ENCODE measurements at places on chromosomes 5 and 9.

GRCh38 chr9:93531374-93531773 lies 45.0 kb upstream of the PHF2 start:
- no peak for DNase-seq

GRCh38 chr9:125425170-125425897 lies 163.7 kb downstream of the GAPVD1 start:
- DNase-seq: no peak

DNA sequence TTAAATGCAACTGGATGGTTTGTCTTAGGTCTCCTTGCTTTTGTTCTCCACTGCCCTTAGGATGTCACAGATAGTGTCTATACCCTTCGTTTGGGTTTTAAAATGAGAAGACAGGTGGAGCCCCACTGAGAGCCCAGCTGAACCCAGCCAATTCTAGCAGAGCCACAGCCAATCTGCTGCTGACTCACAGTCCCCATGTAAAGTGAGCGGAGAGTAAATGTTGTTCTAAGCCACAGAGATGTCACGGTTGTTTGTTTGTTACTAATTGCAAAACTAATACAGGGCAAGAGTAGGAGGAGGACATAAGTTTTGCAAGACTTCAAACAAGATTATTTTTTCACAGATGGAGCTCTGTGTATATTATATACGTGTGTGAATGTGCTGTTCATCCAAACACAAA lies 50.5 kb upstream of the AGXT2 start:
- no peak for DNase-seq

DNA sequence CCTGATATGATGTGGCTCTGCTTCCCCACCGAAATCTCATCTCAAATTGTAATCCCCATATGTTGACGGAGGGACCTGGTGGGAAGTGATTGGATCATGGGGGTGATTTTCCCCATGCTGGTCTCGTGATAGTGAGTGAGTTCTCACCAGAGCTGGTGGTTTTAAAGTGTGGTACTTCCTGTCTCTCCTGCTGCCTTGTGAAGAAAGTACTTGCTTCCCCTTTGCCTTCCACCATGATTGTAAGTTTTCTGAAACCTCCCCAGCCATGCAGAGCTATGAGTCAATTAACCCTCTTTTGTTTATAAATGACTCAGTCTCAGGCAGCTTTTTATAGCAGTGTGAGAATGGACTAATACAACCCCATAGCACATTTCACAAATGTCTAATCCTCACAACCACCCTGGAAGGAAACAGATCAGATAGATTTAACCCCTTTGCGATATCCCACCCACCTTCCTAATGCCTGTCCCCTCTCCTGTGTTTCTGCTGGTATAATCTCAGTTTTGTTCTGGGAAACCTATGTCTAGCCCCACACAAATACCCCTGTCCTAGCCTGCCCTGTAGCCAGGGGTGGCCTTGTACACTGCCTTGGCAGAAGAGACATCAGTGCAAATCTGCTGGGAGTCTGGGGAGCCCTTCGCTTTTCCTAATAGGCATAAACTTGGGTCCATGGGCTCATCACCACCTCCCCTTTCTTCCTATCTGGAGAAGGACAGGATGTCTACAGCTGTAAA lies 157.0 kb upstream of the RAI14 start:
- DNase-seq: no peak

DNA sequence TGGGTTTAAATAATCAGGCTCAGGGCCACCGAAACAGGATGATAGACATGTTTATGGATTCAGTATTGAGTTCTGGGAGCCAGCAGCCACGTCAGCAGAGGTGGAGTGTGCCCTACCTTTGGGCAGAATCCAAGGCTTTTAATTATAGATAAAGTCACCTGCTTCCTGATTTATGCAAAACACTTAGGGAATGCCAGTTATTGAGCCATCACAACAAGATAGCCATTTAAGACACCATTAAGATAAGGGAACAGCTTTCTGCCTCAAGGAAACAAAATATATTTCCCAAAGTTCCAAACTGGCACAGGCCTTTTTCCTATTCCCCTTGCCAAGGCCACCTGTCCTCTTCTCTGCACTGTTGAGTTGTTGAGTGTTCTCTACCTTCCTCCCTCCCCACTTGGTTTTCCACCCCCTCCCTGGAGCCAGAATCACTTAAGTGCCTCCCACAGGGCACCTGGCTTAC lies 2.4 kb downstream of the CCL28 start:
- DNase-seq: no peak

DNA sequence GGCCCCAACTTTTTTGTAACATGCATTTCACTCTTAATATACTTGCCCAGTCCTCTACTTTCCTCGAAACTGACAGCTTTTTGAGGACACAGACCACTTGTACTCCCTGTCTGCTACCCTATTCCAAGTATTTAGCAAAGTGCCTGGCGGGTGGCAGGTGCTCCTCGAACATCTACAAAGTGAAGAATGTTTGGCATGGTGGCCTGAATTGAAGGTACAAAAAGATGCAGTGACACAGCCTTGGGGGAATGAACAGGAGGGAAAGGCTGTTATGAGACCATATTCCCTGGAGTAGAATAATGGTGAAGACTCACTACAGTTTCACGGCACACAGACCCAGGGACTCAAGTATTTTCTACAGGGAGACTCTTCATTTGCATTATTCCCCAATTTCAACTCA lies 590.9 kb downstream of the PRELID2 start:
- no peak for DNase-seq

- no peak for DNase-seq
Measured at GRCh38 chr9:137493364-137494103, 34.4 kb upstream of the NSMF start.

- DNase-seq: no peak
Measured at GRCh38 chr5:126120939-126121338, 302.3 kb upstream of the GRAMD2B start.

DNA sequence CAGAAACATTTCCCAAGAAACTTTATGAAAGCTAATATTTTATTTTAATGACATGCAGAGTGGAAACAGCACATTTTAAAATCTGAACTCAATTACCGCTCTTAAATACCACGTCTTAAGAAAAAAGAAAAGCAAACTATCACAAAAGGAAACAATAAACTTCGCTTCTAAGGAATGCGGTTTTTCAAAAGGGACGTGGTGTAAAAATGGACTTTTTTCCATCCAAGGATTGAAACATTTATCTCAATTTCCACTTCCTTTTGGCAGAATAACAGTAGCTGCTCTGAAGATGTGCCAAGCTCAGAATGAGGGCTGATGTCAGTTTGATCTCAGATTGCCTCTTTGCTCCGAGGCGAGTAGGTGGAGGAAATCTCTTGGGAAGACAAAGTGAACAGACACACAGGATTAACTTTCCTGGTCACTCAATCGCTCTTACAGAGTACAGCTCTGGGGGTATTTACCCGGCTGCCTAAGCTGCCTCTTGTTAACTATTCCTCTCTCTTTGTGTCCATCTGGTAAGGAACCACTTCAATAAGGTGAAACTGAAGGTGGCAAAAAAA lies 158.5 kb downstream of the TRPM6 start:
- DNase-seq: no peak

DNA sequence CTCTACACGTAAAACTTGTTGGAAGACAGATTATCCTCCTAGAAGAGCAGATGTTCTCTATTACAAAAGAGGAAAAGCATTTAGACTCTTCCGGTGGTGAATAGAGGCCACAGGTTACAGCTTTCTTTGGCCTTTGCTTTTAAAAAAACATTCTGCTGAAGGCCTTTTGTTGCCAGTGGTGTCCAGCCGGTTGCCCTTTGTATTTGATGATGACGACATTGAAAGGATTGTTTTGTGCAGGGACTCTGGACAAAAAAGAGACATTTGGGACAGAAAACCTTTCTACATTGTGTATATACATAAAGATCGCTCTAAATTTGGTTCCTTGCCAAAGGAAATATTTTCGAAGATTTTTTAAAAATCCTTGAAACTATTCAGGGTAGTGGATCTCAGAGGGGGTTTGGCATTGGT lies 180.3 kb downstream of the C9orf152 start:
- DNase-seq: no peak

DNA sequence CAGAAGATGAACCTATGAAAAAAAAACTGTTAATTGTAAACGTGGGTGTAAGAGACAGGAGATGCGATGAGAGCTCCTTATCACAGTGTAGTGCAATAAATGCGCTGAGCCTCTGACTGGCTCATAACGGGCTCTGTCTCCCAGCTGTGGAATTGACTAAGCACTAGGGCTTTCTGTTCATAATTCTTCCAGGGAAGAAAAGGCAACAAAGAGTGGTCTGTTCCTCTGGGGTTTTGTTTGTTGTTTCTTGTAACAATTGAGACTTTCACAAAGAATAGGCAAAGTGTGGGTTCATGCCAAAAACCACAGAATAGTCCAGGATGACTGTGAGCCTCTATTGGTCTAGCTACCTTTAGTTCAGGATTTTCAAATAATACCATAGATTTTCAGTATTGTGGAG lies 39.4 kb downstream of the UBE2QL1 start:
- no peak for DNase-seq

GRCh38 chr5:66171349-66172344 lies 27.5 kb downstream of the SREK1 start:
- no peak for DNase-seq

- DNase-seq: no peak
Measured at GRCh38 chr9:74497748-74498620, 849 bp downstream of the RORB start.

- no peak for DNase-seq
Measured at GRCh38 chr5:135724617-135725016, 109.8 kb upstream of the SLC25A48 start.

GRCh38 chr9:21268347-21268657 lies 28.5 kb upstream of the IFNA14 start:
- no peak for DNase-seq

DNA sequence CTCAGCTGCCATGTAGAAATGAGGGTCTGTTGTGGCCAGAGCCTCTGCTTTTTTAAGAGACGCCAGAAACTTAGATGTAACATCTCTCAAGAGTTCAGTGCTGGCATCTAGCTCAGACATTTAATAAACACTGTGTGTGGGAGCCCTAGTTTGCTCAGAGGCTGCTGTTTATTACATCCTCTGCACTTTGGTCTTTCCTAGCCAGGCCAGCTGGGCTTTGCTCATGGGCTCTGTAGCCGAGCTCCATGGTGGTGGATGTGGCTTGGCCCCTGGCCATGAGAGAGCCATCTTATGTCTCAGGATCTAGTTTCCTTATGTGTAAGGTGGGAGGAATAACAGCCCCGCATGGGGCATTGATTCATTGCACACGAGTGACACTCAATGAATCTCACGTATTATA lies 30.0 kb downstream of the ARHGEF37 start:
- no peak for DNase-seq

GRCh38 chr9:26946753-26947727 lies at the start of gene PLAA:
Gene PLAA (minus strand): TSS chr9:26947242. CDS start chr9:26947045, 197 bp downstream.
- DNase-seq: peak; percentile 94

DNA sequence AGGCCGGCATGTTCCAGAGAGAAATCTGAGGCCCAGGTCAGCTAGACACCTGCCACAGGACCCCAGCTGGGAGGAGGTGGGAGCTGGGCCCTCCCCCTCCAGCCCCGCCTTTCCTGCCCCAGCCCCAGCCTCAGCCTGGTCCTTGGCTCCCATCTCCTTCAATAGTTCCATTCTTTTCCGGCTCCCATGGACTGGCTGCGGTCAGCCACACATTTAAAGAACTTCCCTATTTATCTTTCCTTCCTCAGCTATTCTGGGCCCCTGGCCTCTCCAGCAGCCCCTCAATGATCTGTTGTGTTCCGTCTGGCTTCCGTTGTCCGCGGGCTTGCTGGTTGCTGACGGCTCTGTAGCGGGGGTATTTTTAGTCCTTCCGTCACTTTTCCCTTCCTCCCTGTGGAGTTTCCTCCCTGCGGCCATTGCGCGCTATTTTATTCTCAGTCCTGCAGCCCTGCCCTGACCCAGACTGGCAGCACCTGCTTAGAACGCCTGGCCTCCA lies 73.8 kb downstream of the AMBP start:
- peak; percentile 92 for DNase-seq

- no peak for DNase-seq
Measured at GRCh38 chr5:135710045-135710675, 124.3 kb upstream of the SLC25A48 start.

DNA sequence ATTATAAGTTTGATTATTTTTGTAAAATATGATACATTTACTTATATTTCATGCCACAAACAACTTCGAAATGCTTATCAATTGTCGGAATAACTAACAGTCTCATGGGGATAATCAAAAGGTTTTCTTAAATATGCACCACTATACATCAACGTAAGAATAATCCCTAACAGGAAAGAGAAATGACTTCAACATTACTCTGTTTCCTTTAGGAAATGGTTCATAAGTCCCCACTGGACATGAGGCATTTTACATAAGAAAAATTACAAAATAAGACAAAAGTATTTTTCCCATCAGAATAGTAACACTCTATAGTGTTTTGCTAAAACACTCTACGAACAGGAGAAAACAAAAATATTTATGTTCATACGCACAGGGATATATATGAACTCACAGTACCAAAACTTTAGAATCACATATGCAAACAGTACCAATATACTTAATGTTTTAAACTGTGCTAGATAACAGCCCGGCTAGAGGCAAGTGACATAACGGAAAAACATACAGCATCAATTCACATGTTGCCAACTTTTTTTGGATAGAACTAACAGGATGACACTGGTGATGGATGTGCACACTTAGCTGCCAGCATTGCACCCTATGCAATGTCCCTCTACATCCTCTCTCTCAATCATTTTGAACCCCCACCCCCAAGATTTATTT lies 120.5 kb downstream of the NFIB start:
- no peak for DNase-seq

DNA sequence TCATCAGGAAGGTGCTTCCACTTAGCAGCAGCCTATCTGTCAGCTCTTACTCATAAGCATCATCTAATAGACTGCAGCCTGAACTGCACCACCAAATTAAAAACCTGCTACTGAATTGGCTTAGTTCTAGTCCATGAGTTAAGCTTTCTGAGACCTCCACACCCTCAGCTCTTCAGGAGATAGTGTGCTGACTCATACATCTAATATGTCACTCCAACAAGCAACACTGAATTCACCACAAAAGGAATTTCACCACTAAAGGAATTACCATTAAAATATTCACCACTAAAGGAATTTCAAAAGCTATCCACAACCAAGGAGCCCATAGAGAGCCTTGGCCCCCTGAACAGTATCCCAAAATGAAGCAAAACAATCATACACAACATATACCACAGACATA lies 418.5 kb upstream of the RORB start:
- DNase-seq: no peak

GRCh38 chr9:6968271-6968670 lies 210.5 kb downstream of the KDM4C start:
- no peak for DNase-seq

DNA sequence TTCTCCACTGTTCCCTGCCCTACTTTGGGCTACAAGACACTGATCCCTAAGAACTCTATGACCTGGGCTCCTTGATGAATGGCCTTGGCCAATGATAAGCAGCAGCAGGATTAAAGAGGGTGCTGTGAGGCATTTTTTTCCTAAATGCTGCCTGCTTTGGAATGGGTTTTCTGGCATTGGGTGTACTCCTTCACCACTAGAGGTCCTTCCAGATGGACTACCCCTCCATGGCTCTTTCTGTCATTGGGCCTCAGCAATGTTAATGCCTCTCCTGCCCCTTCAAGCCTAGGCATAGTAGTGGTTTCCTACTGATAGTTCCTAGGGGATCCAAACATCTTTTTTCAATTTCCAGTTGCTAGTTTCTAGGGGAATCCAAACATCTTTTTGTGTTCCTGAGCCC lies 319.3 kb upstream of the RPS23 start:
- DNase-seq: no peak
